ENCODE measurements at places on chromosomes 11 and 22.
A peak's percentile ranks its signal among the peaks of the same experiment; 100 is the strongest.

DNA sequence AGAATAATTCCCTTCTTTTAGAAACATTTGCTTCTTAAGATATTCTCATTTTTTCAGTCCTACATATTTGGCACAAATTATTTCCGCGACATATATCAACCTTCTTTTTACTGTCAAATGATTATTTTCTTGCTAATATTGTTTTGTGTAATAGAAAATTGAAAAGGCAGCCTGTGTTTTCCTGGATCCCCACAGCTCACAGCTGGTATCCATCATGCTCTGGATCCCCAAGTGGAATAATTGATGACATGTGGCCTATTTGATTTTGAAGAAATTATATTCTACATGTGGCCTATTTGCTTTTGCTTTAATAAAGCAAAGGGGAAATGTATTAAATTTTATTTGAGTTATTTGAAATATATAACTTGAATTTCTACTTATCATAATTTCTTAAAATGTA lies 199.4 kb upstream of the LUZP2 start:
- no peak for DNase-seq

DNA sequence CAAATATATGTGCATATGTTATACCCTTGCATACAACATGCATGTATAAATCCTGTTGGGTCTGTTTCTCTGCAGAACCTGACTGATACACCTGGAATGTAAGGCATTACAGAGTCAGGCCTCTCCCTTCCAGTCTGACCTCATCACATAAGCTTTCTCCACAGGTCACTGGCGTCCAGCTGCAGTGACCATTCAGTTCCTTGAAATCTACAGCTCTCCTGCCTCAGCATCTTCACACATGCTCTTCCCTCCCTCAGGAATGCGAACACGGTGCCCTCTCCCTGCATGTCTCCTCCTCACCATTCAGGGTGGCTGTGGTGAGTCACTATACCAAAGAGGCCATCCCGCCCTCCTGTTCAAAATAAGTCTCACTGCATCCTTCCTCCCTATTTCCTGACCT lies 657.8 kb upstream of the B3GAT1 start:
- no peak for DNase-seq

DNA sequence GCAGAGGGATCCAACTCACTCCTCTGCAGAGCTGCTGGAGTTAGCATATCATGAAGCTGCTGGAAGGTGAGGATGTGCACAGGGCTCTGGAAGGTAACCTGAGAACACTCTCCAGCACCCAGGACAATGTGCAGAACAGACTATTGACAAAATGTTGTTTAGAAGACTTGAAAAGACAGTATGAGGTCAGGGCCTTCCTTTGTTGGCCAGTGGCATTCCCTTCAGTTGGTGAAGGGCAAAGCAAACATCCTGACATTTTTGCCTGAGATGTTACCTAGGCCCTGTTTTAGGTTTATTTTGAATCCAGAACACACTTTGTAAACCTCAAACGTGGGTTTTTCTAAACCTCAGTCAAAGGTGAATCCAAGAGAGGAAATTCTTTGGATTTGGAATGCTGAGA lies 67.8 kb downstream of the DEPDC5 start:
- no peak for DNase-seq

DNA sequence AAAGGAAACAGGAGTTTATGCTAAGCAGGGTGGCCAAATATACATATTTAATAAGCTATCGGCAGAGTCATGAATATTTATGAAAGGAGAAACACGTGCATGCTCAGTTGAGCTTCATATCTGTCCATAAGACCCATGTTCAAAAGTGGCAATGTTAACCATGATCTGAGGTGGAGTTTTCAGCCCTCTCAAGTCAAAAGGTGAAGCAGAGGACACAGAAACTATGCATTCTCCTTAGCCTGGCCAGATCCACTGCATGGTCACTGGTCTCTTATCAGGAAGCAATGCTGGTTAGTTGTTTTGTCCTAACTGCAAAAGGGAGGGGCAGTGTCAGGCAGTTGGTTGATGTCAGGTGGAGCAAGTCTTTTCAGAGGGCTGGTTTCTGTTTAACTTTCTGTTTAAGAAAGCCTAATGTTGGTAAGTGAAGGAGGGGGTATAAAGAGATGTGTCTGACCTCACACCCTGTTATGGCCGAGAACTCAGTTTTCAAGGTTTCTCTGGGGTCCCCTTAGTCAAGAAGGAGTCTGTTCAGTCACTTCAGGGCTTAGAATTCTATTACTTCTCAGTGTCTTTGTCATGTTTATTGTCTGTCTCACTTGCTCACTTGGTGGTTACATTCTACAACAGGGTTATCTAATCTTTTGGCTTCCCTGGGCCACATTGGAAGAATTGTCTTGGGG lies 5.5 kb upstream of the SELENOH start:
- DNase-seq: no peak

- DNase-seq: peak; percentile 71
Measured at GRCh38 chr11:107293677-107294344, 163.8 kb downstream of the CWF19L2 start.

GRCh38 chr22:24494528-24495364 lies at the start of gene UPB1:
UPB1 (plus strand) TSS chr22:24495332; CDS start chr22:24495404, 72 bp downstream.
- no peak for DNase-seq

Data from NT2/D1 (cell line).